ENCODE measurements at places on chromosomes 5 and 9.

GRCh38 chr9:84821431-84821830 lies 151.9 kb downstream of the NTRK2 start:
- no peak for DNase-seq

DNA sequence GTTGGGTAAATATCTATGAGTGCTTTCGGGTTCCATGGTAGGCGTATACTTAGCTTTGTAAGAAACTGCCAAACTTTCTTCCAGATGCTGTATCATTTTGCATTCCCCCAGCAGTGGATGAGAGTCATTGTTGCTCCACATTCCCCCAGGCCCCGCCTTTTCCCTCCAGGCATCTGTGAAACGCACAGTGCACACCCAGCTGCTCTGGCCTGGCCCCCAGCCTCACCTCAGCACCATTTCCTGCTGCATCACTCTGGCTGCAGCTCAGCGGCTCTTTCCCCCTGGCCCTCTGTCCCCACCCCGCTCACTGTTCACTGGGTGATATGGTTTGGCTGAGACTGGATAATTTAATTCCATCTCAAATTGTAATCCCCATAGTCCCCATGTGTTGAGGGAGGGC lies 76.6 kb upstream of the SPTLC1 start:
- no peak for DNase-seq

GRCh38 chr5:56674441-56674840 lies 140.9 kb upstream of the MAP3K1 start:
- DNase-seq, result no peak

GRCh38 chr5:156367597-156367996 lies 40.6 kb downstream of the SGCD start:
- no peak for DNase-seq

GRCh38 chr9:4397917-4398316 lies 92.4 kb upstream of the SLC1A1 start:
- DNase-seq, result no peak

- no peak for DNase-seq
Observed at GRCh38 chr5:72280581-72281069, 39.4 kb downstream of the MRPS27 start.

- DNase-seq, result no peak
Observed at GRCh38 chr9:106921341-106921899, 58.5 kb downstream of the ZNF462 start.

DNA sequence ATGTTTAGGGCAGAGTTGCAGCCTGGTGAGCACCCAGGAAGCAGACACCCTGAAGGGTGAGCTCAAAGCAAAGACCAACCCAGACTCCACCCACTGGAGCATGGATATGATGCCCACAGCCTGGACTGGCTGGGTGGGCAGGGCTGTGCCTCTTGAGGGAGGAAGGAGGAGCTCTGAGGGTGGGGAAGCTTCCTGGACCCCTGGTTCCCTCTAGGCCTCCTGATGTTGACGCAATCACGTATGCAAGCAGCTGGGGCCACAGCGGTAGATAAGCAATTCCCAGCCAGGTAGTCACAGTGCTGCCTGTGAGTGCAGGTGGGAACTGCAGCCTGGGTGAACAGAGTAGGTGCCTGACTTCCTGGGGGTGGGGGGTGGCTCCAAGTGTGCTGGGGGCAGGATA lies 271.5 kb downstream of the CDK5RAP2 start:
- no peak for DNase-seq

DNA sequence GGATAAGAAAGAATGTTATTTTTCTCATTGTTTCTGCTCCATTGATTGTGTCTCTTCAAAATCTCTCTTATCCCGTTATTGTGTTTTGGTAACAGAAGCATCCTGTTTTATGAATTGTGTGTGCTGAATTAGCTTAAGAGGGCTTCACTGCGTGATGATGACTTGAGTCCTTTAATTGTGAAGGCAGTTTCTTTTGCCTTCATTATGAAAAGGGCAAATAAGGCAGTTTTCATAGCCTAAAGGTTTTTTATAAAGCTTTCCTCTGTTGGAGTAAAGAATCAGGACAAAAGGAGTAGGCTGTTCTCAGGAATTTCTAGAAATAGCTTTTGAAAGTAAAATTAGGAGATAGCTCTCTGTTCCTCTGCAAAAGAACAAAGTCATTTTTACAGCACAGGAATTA lies 169.8 kb downstream of the FOCAD start:
- DNase-seq, result no peak

DNA sequence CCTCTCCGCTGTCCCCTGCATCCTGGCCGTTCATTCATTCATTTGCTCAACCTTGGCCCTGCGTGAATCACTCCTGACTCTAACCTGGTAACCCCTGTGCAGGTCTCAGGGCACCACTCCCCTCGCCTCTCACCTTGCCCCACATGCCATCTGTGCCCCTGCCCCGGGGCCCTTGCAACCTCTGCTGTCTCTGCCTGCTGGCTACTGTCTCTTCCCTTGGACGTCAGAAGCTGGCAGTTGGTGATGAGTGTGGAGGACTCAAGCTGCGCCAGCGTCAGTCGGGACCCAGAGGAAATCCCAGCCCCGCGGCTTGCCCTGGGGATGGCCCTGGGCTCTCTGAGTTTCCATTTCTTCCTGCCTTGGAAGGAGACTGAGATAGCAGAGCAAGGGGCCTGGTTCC lies 154.9 kb downstream of the OLFM1 start:
- DNase-seq, result no peak

DNA sequence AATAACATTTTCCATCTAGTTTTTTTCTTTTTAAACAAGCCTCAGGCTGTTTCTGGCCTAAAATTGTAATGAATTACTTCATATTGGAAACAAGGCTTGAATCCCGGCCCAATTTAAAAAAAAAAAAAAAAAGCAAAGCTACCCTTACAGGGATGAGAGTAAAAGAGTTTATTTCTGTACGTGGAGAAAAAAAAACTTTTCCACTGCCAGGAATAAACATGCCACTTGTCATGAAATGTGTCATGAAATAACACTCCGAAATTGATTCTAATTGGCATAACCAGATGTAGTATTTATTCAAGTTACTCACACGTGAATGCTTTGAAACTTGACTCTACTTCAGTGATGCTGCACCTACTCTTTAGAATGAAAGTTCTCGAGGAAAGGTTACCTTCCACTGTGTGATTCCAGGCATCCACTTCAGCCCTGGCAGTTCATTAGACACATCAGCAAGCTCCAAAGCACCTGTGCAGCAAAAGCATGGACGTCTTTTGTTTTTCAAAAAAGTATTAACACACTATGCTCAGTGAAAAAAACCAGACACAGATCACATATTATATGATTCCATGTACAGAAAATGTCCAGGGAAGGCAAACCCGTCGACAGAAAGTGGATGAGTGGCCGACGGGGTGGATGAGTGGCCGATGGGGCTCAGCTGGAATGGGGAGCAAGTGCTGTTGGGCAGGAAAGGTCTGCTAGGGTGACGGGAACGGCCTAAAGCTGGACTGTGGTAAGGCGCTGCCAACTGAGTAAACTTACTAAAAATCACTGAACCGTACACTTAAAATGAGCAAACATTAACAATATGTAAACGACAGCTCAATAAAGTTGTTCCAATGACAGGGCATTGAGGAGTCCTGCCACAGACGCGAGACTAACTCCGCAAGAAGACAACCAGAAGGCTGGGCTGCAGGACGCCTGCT lies 21.2 kb downstream of the NSUN2 start:
- no peak for DNase-seq

DNA sequence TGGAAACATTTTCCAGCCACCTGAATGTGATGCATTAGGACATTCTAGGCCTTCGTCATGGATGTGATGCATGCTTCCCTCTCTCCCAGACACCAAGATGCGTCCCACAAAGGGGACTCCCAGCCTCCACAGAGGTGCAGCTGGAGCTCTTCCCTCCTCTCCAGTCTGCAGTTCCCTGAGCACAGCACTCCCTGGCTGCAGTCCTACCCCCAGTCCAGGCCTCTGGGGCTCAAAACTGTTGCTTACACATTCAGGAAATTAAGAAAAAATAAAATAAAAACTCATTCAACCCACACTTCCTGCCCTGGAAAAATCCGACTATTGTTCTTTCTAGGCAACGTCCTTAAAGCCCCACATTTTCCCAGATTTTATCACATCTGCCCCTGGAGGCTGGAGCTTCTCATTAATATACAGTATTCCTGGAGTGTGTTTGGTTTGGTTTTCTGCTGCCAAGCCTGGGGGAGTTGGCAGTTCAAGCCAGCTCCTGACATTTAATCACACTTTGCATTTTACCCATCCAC lies 78.4 kb upstream of the ICE1 start:
- no peak for DNase-seq

GRCh38 chr5:95771892-95772291 lies 40.8 kb downstream of the RHOBTB3 start:
- DNase-seq, result no peak

- DNase-seq, result no peak
Observed at GRCh38 chr9:130741831-130742449, 48.4 kb downstream of the EXOSC2 start.

DNA sequence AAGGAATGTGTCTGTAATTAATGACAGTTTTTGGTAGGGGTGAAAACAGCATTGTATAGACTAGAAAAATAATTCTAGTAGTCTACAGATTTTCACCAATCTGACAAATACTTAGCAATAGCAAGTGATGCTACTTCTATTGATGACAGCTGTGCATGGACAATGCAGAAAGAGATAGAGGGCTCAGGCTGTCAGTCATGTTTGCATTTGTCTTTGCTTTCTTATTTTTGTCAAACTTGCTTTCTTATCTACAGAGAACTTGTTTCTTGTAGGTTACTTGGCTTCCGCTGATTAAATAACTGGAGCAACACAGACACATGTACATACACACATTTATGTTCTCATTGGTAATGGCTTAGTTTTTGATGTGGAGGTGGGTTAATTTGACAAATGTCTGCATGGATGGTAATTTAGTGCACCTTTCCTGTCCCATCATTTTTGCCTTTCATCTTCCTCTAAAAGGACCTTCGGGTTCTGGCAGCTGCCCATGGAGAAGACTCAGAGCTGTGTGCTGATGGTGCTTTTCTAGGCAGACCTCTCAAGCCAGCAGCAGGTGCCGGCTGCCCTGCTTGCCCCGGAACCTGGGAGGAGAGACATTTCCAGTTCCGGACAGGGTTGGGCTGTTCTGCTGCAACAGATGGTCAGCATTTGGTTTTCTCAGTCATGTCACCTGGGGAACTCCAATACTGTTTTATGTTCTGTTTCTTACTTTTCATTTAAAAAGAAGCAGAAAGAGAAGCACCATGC lies 28.8 kb downstream of the CAMK4 start:
- DNase-seq, result no peak

DNA sequence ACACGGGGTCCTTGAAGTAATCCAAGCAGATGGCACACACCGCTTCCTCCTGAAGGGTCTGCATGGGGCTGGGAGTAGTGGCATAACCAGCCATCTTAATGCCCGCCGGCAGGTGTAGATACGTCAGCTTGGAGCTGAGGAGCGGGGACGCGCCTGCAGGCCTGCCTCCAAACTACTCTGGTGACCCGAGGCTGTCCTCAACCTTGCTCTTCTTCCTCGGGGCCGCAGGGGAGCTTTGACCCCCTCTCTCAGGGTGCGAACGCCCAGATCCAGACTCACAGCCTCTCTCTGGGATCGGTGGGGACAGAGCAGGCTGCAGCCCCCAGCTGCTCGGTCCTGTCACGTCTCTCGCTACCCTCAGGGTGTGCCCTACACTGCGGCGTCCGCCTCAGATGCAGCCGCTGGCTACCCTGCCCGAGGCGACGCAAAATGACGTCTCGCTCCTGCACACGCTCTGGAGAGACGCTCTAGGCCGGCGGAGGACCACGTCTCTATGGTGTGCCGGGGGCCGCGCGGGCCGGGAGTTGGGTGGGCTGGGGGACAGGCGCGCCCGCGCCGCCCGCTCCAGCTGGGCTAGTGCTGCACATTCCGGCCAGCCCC lies at the start of gene TRIM52:
TSS of gene TRIM52 (minus strand) at position 424 of the 600 bp plus-strand sequence. CDS start at position 94, 330 bp downstream.
- no peak for DNase-seq

GRCh38 chr5:172870715-172871461 lies 36.8 kb downstream of the ERGIC1 start:
- DNase-seq, result no peak

GRCh38 chr9:4324513-4324912 lies 24.6 kb upstream of the GLIS3 start:
- DNase-seq, result no peak

DNA sequence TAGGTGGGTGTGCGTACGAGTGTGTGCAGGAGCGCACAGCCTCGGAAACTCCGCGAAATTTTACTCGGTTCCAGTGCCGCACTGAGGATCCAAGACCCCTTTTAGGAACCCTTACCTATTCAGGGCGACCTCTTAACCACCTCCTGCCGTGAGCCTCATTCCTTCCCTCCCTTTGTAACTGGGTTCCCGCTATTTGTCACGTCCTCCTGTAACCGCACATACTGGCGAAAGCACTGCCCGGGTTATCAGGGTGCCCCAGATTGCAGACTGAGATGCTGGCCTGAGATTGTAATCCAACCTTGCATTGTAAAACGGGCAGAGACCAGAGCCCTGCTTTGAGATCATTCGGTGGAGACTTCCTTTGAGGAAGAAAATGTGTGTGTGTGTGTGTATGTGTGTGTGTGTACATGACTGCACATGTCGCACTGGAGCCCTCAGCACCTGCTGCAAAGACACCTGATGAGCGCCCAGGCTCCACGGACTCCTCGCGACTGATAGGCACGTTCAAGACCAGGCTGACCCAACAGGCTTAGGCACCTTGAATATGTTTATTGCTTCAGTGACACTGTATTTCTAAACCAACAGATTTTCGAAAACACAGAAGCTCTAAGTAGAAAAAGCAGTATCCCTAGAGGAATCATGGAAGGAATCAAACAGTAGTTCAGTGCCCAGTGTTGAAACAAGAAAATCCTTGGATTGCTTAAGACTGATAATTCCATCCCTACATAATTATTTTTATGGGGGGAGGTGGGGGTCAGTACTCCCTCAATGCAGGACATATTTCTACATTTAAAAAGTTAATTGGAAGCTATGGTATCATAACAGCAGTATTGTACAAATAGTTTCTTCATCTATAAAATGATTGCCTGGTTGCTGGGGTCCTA lies 86.5 kb upstream of the TNFAIP8 start:
- DNase-seq, result no peak

GRCh38 chr9:9913276-9913832 lies 699.4 kb downstream of the PTPRD start:
- DNase-seq, result no peak

DNA sequence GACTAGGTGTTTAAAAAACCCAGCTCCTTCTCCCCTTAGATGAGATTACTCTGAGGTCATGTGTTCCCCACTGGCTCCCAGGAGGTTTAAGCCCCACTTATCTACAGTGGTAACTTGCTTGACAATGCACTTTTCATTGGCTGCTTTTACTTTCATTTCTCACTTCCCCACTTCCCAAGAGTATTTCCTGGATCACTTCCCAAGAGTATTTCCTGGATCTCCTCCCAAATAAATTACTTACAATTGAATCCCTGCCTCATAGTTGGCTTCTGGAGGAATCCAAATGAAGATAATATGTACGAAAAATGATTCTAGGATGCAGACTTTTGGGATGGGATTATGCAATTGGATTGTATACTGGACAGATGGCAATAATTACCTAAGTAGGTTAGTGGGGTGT lies 47.1 kb upstream of the CHSY3 start:
- DNase-seq, result no peak

- no peak for DNase-seq
Observed at GRCh38 chr5:38660194-38660668, 103.8 kb upstream of the LIFR start.

DNA sequence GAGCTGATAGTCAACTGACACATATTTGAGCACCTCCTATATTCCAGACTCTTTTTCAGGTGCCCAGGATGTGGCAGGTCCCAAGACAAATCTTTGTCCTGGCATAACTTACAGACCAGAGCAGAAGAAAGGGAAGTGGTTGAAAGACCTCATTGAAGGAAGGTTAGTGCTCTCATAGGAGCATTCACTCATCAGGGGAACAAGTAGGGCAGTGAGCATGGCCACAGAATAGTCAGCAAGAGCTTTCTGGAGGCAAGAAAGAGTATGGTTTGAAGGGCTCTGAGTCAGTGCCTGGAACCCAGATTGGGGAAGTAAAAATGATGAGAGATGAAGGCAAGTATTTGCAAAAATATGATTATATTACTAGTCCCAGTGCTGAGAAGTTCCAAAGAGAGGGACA lies 25.0 kb upstream of the ERMP1 start:
- no peak for DNase-seq

Measured in esophagus squamous epithelium (tissue), 5 donors.